ENCODE measurements at places on chromosomes 2 and 18.

DNA sequence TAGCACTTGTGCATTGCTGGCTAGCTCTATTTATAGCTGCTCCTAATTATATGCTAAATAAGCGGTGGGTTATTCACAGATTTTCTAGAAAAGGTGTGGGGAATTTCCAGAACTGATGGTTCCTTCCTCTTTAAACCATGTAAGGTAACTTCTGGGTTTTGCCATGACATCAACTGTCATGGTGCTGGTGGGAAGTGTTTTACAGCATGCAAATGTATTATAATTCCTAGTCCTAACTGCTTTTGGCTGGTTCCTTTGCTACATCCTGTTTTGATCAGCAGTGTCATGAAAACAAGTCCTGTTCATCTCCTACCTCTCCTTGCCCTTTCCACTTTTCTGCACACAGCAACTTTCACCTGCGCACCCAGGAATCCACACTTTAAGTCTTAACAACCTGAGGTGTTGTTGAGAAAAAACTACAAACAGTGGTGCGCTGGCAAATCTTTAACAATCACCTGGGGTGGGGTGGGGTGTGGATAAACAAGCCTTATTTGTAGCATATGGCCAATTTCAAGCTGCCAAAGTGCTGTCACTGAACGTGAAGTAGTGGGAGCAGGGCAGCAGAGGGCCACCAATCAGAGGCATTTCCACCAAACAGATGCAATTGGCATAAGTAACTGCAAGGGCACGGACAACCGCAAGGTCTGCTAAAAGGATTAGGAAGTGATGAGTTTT lies 33.4 kb upstream of the SKOR2 start:
- no peak for DNase-seq

GRCh38 chr2:230868161-230868946 lies 3.6 kb downstream of the ITM2C start:
- no peak for DNase-seq

DNA sequence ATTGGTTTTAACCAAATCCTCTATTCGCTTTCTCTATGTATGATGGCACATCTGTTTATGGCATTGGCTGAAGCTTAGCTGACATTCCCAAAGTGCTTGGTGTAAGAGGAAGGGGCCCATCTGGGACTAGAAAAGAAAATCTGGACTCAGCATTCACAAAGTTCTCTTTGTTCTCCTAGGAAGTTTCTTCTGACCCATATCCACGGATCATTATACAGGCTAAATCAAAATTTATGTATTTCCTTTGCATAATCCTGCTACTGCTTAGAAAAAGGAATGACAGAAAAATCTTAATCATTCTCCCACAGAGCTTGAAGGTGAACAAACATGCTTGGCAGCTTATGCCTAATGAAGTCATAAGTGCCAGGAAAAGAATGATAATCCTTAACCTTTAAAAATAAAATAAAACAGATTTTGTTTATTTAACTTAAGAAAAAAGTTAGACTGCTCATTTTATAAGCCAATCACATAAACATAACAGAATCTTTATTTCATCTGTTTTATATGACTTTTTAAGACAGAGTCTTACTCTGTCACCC lies 88.4 kb downstream of the NYAP2 start:
- DNase-seq, result no peak

DNA sequence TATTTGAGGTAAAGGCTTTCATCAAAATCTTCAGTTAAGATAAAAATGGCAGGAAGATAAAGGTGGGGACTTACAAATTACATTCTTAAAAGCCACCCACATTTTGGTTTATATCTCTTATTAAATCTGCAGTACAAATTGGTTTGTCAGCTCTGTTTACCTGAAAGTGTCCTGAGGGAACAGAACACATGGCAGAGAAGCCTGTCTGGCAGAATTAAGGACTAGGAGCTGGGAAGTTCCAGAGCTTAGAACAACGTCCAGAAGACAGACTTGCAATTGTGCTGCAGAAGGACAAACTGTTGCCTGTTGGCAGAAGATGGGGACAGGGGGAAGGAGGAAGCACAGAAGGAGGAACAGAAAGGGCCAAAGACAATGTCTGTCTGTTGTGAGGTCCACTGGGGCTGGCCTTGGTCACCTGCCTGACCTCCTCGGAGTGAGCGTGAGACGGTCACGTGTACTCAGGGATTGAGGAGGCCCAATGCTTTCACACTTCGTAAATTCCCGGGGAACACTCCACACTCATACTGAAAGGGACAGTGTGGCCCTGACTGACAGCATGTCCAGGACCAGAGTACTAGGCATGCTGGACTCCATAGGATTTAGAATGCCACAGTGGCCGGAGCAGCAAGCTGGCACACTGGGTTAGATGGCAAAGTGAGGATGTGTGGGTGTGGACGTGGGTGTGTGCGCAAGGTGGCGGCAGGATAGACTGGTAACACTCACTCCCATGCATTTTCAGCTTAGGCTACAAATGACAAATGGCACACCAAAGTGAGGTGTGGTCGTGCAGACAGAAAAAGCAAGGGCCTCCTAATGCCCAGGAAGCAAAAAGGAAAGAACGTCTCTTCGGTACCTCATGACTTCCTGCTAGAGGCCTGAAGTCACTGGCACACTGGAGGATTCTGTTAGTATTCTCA lies 210.9 kb upstream of the REV1 start:
- DNase-seq, result no peak

- no peak for DNase-seq
Measured at GRCh38 chr2:122081751-122082150, 326.3 kb downstream of the TSN start.

DNA sequence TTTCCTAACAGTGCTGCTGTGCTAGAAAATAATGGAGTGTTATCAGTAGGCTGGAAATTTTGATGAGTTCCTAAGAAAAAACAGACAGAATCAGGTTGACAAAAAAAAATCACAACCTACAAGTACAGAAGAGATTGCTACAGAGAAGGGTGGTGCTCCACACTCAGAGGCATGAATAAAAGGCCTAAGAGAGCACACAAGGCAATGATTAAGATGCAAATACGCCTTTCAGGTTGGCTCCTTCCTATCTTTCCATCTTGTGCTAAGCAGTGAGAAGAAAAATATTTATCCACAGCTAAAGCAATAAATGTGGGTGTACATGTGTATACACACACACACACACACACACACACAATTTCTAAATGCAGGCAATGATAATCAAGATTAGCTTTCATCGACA lies 130.6 kb upstream of the UBE2E3 start:
- DNase-seq, result no peak

Data from HL-60 (cell line).